ENCODE measurements at places on chromosomes 11 and 22.

DNA sequence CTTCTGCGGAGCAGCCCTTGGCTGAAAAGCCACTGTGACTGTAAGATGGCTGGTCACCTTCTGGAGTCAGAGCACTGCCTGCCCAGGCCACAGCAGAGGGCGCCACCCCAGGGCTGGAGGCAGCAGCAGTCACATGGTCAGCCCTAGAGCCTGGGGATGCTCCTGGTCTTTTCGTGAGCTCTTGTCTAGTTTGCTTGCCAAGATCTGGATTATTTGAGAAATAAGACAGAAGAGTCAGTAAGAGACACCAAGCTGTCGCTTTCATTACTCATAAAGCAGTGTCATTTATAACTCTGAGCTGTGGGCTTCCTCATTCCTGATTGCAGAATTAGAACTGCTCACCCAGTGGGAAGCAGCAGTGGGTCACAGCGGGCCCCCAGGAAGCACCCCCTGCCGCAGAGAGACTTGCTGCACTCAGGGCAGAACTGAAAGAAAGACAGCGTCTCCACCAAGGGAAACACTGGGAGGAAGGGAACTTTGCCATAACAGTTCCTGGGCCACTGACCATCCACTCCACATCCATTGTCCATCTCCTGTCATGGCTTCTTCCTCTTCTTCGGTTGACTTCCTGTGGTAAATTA lies 56.7 kb downstream of the PPP6R2 start:
- DNase-seq: peak; percentile 21

DNA sequence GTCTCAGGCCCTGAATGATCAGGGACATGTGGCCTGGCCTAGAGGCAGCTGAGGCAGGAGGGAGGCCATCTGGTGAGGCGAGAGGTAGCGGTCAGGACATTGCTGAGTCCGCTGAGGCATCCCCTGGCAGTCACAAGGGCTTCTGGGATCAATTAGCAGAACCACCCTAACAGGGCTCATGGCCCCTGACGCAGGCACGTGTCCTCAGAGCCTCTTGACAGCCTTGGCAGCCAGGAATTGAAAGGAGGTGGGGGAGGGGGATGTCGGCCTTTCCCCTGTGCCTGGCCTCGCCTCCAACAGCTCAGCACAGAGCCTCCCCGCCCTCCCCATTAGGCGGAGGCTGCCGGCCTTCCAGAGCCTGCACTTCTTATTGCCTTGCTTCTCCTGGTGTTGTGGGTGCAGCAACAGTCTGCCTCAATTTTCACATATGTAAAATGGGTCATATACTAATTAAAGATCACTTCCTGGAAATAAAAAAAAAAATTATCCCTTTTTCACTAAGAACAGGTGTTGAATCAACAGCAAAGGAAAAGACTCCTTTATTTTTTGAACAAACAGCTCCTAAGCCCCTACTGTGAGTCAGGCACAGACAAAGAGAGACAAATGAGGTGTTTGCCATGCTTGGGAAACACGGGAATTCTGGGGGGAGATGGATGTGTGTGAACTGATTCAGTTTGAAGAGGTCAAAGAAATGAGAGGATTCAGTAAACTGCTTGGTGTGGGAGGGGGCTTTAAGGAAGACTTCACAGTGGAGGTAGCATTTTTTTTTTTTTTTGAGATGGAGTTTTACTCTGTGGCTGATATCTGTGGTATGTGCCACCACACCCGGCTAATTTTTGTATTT lies 55.3 kb downstream of the NFAM1 start:
- DNase-seq: peak; percentile 51

GRCh38 chr11:76783896-76784813 lies 999 bp downstream of the TSKU start:
- DNase-seq: peak; percentile 26

DNA sequence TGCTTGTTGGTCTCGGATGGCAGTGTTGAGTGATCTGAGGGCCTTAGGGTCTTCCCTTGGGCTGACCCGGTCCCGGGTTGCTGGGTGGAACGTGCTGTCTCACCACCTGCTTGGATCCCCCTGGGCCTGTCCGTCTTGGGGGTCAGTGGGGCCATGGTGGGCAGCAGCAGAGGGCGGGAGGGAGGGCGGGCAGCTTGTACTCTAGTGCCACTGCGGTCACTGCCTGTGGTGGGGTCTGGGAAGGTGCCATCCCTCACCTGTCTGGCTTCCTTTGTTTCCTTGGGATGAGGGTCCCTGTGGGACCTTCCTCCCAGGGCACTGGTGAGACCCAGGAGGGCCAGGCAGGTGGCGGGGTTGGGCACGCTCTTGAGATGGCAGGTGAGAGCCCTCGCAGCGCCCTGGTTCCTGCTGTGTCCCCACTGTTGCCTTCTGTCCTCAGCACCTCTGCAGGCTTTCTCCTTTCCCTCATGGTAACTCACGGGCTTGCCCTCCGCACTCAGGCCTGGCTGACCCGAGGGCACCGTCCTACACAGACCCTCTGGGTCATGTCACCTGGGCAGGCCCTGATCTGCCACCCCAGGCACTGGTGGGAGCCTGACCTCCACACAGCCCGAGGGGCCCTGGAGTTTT lies 34.2 kb downstream of the TBC1D22A start:
- DNase-seq: no peak

GRCh38 chr11:35065566-35065965 lies 73.4 kb upstream of the CD44 start:
- DNase-seq: no peak

DNA sequence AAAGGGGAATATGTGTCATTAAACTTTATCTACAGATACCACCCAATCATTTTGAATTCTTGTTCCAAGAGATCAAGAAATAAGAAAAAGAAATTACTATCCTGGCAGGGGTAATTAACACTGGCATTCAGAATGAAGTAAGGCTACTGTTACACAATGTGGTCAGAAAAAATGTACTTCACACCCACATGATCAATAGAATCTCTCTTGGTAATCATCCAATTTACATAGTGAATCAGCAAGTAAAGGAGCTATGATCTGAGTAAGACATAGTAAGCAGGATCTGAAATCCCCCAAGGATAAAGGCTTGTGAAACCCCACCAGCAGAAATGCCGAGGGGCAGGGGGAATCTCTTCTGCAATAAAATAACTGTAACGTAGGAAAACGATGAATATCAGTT lies 466.5 kb downstream of the FAM181B start:
- DNase-seq: no peak

DNA sequence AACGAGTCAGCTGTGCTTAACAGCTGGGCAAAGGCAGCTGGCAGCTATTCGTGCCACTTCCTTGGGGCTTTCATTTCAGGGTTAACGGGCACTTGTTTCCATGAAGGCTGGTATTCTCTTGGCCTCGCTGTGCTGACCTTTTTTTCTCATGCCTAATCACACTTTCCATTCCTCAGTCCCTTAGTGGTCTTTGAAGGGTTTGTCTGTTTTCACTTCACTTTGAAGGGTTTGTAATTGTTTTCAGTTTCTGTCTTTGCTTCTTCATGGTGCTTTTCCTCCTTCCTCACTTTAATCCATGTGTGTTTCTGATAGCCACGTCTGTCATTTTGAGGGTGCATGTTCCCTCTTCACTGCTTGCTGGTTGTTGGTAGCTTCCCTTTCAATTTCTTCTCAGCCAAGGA lies 24.6 kb downstream of the PPIL2 start:
- peak; percentile 6 for DNase-seq

DNA sequence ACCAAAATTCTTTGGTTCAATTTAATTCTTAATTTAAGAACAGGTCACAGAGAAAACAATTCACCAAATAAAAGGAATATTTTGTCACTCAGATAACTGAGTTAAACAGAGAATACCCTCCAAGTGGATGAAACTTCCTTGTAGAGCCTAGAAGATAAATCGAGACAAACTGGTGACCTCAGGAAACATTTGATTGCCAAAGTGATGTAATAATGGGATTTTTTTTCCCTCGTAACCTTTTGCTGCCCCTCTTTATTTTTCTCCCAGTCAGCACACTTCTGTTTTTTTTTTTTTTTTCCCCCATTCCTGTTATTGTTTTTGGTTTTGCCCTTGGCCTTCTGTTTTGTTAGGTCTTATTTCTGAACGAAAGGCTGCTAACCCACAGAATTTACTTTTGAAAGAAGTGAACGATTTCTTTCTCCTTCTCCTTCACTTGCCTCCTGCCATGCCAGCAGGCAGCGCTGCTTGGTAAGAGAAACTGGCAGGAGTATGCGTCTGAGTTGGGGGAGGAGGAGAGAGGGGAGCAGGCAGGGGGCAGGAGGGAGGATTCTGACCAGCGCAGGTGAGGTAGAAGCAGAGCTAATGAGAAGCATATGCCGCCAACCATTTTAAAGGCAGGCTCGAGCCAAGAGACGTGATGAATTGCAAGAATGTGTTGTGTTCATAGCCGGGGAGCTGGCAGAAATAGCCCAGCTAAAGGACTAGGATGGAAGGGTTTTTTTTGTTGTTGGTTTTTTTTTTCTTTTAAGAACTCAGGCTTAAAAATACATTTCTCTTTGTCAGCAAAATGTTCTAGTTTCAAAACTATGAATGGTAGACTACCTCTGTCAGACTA lies 121.9 kb upstream of the MTMR2 start:
- DNase-seq: peak; percentile 31

- no peak for DNase-seq
Measured at GRCh38 chr11:80281194-80281593, 840.4 kb upstream of the TENM4 start.

DNA sequence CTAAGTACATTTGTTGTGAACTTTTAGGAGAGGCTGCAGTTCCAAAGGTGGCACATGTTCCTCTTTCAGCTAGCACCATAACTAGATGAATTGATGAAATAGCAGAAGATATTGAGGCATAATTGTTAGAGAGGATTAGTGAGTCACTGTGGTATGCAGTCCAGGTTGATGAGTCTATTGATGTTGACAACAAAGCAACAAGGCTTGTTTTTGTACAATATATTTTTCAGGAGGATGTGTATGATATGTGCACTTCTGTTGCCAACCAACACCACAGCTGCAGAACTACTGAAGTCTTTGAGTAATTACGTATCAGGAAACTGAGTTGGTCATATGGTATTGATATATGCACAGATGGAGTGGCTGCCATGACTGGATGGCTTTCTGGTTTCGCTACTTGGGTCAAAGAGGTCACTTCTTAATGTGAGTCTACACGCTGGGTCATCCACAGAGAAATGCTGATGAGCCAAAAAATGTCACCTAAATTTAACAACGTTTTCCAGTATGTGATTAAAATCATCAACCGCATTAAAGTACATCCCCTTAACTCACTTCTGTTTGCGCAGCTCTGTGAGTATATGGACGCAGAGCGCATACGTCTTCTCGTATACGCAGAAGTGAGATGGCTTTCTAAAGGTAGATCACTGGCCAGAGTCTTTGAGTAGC lies 261.3 kb upstream of the ANO5 start:
- no peak for DNase-seq

- peak; percentile 14 for DNase-seq
Measured at GRCh38 chr11:76524919-76525318, 80.1 kb downstream of the EMSY start.

DNA sequence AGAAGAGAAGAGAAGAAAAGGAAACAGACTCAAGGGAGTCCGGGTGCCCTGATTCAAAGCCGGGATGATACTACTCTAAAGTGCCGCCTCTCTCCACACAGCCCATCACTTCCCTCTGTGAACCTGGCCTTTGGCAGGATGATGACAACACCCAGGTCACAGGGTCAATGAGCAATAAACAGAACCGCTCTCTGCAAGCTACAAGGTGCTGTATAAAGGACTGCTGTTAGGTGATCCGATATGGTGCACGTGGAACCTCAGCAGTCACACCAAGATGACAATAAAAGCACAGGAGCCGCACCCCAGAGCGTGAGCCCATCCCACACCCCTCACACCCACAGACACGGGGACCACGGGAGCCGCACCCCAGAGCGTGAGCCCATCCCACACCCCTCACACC lies 10.7 kb downstream of the TTLL1 start:
- no peak for DNase-seq

DNA sequence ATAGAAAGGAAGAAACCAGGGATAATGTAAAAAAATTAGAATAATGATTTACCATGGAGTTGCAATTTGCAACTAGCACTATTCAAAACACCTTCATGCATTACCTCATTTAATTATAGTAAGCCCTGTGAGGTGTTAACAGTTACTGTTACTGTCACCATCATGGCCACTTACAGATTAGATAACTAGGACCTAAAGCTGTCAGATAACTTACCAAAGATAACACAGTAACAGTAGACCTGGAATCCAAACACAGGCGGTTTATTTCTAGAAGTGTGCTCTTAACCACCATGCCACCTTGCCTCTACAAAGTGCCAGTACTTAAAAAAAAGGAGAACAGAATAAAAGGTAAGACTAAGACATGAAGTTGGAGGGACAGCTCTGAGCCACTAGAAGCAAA lies 11.1 kb upstream of the LARGE1 start:
- no peak for DNase-seq

GRCh38 chr11:61679893-61680621 lies at the start of gene DAGLA:
Gene DAGLA (plus strand): TSS chr11:61680391. CDS start chr11:61720156, 39,765 bp downstream.
- peak; percentile 61 for DNase-seq

- no peak for DNase-seq
Measured at GRCh38 chr22:40853961-40854360, 2.5 kb downstream of the ST13 start.

DNA sequence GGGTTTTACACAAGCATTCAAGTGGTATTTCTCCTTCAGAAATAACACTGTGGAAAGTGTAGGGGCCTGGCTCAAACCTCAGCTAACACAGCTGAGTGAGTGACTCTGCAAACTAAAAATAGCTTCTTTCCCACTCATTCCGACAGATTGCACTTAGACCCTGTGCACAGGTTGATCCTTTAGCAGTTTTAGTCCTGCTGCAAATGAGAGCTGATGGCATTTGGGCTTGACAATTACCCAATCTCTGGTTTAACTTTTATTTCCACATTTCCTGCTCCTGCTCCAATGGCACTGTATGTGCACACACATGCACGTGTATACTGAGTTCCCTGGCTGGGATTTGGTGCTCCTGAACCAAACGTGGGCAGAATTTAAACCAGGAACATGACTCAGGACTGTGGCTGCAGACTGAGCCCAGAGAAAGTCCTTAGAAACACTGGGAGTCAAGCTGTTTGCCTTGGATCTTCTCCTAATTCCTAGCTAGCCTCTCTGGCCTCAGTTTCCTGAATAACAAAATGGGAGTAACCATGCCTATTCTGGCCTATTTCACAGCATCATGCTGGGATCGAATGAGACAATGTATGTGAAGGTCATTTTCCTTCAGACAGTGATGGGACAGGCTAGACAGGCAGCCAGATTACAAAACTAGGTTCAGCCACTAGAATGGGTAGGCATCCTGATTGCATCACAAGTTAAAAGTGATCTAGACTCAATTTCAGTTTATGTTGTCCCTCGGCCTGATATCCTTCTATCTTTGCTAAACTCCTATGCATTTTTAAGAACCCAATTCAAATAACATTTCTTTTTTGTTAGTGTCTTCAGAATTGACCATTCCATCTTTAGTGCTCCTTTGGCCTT lies 58.2 kb downstream of the SERGEF start:
- no peak for DNase-seq
